IMR-90 (cell line): ENCODE measurements at places on chromosomes 7 and 10. TPM values are rescaled to one million over a fixed set of nuclear protein-coding genes. Genes with fewer than 3 reads are reported as not detected.

GRCh38 chr10:62588116-62588515, 213.9 kb downstream of the ZNF365 start:
- DNase-seq = no peak

BHLHA15 gene
- polyA plus RNA-seq = not detected in 2 replicates

DNA sequence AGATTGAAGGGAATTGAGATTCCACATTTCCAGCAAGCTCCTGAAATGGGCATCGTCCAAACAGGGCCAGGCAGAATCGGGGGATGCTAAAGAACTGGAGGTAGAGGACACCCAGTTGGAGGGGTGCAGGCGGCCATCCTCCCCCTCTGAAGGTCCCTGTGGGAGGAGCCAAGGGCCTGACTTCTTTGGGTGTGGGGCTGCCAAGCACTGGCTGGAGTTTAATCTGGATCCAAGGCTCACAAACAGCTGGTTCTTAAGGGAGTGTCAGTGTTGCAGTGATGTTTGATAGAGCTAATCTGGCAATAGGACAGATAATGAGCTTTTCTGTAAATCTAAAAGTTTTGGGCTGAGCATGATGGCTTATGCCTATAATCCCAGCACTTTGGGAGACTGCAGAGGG, 20.8 kb downstream of the TSPAN14 start:
- no peak for DNase-seq

GRCh38 chr7:82624337-82624736, 180.8 kb upstream of the CACNA2D1 start:
- DNase-seq = peak; percentile 97

PAX4 gene
- polyA plus RNA-seq = not detected in 2 replicates

GRCh38 chr10:14156104-14156503, 174.6 kb downstream of the FRMD4A start:
- no peak for DNase-seq

DNA sequence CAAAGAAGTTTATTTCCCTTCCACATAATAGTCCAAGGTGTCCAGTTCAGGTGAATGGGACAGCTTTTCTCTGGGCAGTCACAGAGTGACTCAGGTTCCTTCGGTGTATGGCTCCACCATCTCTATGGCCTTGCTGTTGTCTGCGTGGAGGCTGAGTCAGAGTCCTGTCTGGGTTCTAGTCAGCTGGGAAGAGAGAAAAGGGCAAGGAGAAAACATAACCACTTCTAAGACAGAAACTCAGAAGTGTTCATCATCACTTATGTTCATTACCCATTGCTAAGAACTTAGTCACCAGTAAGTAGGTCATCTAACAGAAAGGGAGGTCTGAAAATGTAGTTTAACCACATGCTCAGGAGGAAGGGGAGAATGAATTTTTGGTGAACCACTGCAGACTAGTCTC, 32.4 kb upstream of the CCDC7 start:
- peak; percentile 96 for DNase-seq

GRCh38 chr10:17838080-17838648, 29.0 kb downstream of the MRC1 start:
- no peak for DNase-seq

DNA sequence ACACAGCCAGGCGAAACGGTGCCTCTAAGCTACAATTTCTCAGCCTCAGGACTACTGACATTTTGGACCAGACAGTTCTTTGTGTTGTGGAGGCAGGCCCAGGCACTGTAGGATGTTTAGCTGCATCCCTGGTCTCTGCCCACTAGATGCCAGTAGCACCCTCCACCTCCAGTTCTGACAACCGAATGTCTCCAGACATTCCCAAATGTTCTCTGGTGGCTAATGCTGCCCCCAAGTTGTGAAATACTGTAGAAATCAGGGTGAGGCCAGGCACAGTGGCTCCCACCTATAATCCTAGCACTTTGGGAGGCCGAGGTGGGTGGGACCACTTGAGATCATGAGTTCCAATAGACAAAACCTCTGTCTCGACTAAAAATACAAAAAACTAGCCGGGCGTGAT, 18.2 kb downstream of the HNRNPF start:
- DNase-seq = peak; percentile 49

DNA sequence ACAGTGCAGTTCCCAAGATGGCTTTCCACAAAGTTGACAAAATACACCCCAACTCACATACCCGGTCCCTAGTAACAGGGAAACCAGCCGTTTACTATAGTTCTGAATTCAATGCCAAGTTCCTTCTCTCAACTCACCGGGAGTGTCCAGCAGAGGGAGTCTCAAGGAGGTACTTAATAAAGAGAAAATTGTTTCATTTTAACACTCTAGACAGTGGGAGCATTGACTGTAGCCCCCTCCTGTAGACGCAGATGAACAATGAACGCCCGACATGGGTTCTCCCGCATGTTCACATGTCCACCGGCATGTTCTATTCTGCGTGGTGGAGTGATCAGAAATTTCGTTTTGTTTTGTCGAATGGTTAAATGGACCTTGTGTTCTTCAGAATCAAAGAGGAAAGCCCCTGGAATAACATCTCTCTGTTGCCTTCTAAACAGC, 1.9 kb downstream of the HIPK2 start:
- DNase-seq = peak; percentile 85

- DNase-seq = no peak
These were observed 173.3 kb downstream of the RAPGEF5 start for GRCh38 chr7:22183522-22184280.
